ENCODE measurements at places on chromosomes 3 and 15.

DNA sequence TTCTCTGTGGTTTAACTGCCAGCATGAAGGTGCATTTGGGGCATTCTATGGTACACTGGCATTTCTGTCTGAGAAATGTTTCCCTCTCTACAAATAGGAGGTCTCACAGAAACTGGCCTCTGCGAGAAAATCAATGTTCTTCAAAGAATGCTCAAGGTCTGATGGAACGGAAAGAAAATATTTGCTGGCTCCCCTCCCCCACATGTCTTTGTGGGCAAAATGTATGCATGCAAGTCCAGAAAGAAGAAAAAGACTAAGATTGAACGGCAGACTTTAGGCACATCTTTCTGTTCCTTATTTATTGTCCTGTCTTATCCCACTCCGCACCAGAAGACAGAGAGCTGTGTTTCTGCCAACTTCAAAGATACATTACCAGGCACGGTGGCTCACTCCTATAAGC is 83.9 kb upstream of the PSMD6 start:
- DNase-seq = no peak

GRCh38 chr3:126051234-126051633 is 32.7 kb downstream of the SLC41A3 start:
- DNase-seq = no peak

- no peak for DNase-seq
Measured at GRCh38 chr3:165192610-165193192, 3.5 kb downstream of the SLITRK3 start.

GRCh38 chr15:97817276-97817890 is 143.1 kb upstream of the ARRDC4 start:
- no peak for DNase-seq

GRCh38 chr3:43326891-43327581 is 40.7 kb downstream of the SNRK start:
- no peak for DNase-seq

DNA sequence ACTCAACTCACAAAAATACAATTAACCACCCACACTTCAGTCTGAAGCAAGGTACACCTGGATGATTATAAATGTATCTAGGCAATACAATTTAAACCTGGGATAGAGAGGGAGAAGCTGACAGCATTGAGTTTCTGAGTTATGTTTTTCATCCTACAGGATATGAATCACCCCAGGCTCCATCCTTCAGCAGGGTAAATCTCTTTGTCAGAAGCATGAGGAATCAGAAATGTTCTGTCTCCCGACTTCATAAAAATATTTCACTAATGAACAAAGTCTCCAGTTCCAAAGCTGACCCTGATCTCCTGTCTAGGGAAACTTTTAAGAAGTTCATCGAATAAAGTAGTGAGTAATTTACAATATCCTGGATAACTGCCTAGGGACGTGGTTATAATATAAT is 25.5 kb upstream of the FRMD4B start:
- DNase-seq = no peak

DNA sequence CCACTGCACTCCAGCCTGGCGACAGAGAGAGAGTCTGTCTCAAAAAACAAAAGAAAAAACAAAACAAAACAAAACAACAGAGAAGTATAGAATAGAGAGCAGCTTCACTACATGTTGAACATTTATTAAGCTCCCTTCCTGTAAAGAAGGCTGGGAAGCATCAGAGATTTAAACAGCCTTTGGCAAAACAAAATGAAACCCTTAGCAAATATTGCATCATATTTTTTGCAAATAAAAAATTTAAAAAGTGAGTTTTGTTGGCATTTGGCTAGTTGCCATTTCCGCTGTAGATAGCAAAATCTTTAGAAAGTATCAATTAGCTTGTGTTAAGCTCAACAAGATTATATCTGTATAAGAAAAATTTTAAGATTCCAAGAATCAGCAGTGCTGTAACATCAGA is 151.2 kb downstream of the SERPINI1 start:
- no peak for DNase-seq

GRCh38 chr15:68228143-68228970 is 1.2 kb downstream of the CLN6 start:
- no peak for DNase-seq

- DNase-seq = no peak
Measured at GRCh38 chr15:59322056-59322759, 50.5 kb downstream of the MYO1E start.

- DNase-seq = no peak
Measured at GRCh38 chr3:61414456-61414855, 146.9 kb upstream of the PTPRG start.

DNA sequence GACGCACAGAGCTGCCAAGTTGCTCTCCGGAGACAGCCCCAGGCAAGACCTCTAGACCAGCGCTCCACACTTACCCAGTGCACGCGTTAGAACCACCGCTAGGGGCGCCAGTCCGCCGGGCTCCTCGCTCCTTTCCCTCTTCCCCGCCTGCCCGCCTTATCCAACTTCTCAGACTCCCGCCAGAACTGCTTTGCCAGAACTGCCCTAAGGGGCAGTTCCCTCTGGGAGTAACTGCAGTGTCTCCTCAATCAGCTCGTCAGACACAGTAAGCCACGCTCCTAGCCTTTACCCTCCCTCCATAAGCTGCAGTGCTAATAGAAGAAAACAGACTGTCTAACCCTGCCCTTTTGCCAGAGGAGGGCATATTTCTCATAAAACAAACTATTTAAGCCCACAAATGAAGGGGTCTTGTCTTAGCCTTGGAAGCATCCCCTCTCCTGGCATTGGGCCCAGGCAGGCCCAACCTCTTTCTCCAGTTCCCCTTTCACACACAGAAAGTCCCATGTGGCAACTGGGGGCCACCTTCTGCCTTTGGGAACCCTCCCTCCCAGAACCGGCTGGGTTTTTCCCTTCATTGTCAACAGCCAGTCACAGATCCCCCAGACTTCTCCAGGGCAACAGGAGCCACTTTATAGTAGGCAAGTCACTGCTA is 3.7 kb downstream of the BMF start:
- DNase-seq = peak; percentile 59

DNA sequence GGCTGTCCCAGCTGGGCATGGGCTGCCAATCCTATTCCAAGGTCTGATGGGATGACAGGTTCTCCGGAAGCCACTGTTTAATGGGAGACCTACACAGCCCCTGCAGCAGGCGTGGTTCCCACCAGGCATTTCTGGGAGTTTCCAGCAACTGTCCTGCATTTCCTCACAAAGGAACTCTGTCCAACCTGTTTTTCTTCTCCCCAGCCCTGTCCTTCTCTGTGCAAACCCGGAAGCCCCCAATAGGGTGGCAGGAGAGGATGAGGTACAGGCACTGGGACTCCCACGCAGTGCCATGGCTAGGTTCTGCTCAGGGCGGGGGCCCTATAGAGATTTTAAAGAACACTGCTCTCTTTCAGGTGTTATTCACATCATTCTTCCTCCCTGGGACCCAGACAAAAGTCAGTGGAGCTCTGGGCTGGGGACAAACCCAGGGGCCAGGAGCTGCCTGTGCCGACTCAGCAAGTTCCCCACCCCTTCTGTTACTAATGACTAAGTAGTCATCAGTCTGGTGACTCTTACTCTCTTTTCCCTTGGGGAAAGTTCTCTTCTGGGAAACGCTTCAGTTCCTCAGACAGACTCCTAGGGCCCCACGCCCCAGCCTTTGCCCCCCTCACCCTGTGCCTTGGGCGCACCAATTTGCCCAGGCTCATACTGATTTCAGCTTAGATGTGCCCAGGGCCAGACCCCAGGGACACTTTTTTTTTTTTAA is 97.7 kb downstream of the CD47 start:
- DNase-seq = no peak

DNA sequence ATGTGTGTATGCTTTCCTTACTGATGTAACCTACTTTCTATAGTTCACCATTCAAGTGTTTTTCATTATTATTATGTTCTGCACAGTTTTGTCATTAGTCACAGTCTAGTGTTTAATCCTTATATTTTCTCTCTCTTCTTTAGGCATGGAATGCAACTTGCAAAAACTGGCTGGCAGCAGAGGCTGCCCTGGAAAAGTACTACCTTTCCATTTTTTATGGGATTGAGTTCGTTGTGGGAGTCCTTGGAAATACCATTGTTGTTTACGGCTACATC is 6.9 kb downstream of the SUCNR1 start:
- DNase-seq = no peak

- DNase-seq = no peak
Measured at GRCh38 chr3:16789344-16790120, 95.2 kb upstream of the PLCL2 start.

- no peak for DNase-seq
Measured at GRCh38 chr15:81052046-81052445, 51.3 kb downstream of the TLNRD1 start.

GRCh38 chr3:82020282-82020681 is 258.8 kb upstream of the GBE1 start:
- no peak for DNase-seq

DNA sequence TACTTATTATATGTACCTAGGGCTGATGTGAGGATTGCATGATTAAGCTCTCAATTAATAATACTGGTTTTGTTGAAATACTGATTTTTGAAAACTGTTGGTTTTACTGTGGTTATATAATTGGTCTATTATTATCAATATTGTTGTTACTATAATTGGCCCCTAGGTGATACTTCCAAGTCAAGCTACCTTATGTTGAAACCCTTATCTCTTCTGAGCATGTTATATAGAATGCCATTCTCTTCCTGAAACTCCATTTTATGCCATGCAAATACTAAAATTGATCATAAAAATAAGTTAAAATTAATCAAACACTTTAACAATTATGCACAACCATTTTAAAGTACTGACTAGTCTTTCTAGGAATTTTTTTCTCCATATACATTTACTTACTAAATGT is 46.1 kb downstream of the BBS4 start:
- no peak for DNase-seq

DNA sequence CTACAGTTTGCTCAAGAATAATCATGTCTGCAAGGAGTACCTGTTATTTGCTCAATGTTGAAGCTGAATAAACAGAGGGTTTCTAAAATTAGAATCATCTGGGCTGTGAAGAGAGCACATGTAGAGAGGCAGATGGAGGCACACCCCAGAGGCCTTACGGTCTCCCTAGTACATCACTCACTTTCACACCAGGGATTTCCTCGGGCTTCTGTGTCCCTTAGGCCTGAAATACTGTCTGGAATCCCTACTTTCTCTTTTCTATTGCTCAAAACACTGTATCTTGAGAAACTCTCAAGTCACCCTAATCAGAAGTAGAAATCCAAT is 473.7 kb upstream of the ROBO2 start:
- DNase-seq = no peak

GRCh38 chr3:54235998-54236397 is 113.6 kb downstream of the CACNA2D3 start:
- DNase-seq = no peak

DNA sequence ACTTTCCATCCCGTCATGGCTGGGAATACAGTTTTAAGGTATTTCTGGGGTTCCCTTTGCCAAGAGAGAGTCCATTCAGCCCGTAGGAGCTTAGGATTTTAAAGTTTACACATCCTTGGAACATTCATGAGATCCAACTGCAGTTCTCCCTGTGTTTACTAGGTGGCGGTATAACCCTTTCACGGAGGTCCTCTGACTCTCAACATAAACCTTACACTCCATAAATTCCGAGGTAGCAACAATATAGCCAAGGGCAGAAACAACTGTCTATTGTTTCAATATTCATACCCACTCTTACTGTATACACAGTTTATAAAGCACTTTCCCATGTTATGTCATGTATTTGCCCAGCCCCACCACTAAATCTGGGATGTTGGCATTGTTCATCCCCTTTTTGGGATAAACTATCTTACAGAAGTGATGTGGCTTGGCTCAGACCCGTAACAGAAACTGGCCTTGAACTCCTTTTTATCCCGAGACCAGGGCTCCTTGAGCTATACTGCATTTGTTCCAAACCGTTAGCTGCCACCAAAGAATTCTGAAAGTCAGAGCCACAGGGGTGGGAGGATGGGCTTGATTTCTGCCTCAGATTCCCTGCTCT is 69.2 kb upstream of the COL6A5 start:
- no peak for DNase-seq

DNA sequence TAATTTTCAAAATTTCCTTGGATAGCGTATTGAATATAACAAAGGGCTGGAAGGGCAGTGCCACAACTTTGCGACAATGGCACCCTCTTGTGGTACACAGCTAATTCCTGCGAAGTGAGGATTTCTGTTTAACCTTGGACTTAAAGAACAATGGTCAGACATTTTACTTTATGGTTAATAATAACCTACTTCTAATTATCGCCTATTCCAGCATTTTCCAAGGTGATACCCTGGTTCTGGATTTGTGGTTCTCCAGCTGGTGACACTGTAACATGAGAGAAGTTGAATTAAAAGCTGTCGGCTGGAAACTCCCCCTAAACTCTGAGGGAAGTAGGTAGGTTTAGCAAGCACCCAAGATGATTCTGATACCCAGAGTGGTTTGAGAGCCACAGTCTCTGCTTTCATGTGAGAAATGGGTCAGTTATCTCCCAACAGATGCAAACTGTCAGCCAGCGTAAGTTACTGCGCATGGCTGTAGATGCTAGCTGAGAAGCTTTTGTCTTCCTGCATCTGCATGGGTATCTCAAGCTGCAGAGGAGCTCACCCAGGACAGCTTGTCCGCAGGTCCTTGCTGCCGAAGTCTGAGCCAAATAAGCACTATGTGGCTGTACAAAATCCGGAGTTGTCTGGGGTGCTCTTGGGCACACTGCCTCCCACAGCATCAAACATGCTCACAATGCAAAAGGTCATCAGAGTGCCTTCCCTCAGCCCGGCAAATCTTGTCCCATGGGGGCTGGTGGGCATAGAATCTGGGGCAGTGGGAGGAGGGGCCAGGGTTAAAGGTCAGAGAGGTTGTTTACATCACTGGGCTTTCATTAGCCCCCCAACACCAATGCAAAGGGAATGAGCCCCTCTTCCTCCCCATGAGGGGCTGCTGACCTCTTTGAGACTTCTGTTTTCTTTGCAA is 6.6 kb upstream of the CHSY1 start:
- peak; percentile 50 for DNase-seq

DNA sequence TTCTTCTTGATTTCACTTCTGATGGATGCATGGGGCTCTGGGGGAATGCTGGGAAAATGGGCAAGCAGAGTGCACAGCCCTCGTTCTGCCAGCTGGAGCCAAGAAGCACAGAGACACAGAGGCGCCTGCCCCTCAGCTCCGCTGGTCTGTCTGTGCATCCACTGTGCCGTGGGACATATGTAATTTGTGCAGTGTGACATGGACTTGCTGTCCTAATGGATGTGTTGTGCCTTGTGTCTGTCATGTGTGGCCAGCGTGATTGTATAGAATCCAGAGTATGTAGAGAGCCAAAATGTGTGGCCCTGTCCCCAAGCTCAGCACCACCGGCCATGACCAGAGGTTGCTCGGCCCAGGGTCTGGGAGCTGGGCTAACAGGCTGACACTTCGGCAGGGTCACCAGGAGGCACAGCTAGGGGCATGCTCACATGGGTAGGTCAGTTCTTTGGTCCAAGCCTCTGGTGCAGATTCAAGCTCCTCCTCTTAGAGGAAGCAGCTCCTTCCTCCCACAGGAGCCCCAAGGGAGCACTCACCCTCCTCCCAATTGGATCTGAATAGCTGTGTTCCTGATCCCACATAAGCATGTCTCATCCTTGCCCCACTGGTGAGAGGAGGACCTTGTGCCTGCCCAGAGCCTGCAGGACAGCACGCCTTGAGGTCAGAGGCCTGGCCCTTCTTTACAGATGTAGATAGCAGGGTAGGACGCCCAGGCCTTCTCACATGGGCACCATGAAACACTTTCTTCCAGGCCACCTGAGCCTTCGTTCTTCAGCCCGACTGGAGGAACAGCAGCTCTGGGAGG is 100.8 kb upstream of the ABHD17C start:
- DNase-seq = no peak

GRCh38 chr15:41627203-41627602 is 33.0 kb upstream of the MGA start:
- no peak for DNase-seq
